ENCODE measurements at places on chromosomes 2 and 18.

- no peaks in the 10 kb centered on the region for H3K4me1 ChIP-seq
- no peak overlapping the region for H3K4me3 ChIP-seq
- no peak for ATAC-seq
- H3K27ac ChIP-seq = no peak overlapping the region
Measured at GRCh38 chr2:119005051-119005450, 63.1 kb downstream of the MARCO start.

DNA sequence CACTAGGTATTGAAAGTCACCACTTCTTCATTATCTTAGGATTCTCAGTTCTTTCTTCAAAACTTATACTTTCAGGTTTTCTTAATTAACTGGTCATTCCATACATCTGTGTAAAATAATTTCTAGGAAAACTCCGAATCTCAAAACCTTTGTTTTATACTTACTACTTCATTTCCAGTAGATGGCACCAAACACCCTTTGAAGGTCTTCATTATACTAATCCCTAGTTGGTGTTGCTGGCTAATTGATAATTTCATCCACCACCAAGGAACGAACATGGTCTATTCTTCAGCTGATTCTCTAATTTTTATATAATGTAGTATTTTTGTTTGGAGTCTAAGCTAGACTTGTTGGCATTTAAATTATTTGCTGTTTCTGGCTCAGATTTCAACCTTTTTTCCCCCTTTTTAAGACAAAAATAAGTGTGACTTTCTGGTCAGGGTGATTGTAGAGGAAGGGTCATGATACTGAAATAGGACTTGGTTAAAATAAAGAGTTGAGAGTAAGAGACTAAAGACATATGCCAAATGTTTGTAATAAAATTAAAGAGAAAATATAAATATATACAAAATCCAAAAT is 2.8 kb upstream of the MXD1 start:
- peak overlapping the region; percentile 42 for H3K27ac ChIP-seq
- peaks cover 70% of the 10 kb centered on the region for H3K36me3 ChIP-seq
- H3K27me3 ChIP-seq = no peaks in the 10 kb centered on the region
- peaks cover 8% of the 10 kb centered on the region for H3K4me1 ChIP-seq
- H3K4me3 ChIP-seq = no peak overlapping the region
- no peak for ATAC-seq

- peak overlapping the region; percentile 96 for H3K27ac ChIP-seq
- peaks cover 3% of the 10 kb centered on the region for H3K27me3 ChIP-seq
- no peaks in the 10 kb centered on the region for H3K36me3 ChIP-seq
- peak overlapping the region; percentile 96 for H3K4me3 ChIP-seq
- H3K4me1 ChIP-seq = peaks cover 29% of the 10 kb centered on the region
- ATAC-seq = peak; percentile 57
Measured at GRCh38 chr2:15561574-15562344, 625 bp upstream of the NBAS start.

GRCh38 chr2:10202131-10202665 is 79.7 kb downstream of the RRM2 start:
- H3K4me1 ChIP-seq = no peaks in the 10 kb centered on the region
- no peak overlapping the region for H3K27ac ChIP-seq
- no peaks in the 10 kb centered on the region for H3K27me3 ChIP-seq
- ATAC-seq = no peak

DNA sequence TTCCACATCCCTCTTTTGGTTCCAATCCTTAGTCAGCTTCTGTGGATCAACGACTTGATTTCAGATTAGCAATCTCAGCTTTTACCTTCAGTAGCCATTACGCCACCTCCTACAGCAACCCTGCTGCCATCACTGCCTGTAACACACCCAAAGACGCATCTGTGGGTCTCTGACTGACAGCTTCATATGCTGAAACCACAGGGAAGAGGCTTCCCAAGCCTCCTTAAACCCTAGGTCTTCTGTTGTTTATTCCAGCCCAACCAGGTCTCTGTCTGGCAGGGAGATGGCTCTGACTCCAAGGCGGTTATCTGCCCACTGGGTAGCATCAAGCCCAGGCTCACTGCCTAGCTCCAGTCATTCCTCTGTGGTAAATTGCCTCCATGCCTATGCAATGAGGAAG is 28.6 kb upstream of the TRIB2 start:
- ATAC-seq = no peak
- H3K27ac ChIP-seq = no peak overlapping the region
- H3K27me3 ChIP-seq = no peaks in the 10 kb centered on the region
- H3K36me3 ChIP-seq = no peaks in the 10 kb centered on the region

DNA sequence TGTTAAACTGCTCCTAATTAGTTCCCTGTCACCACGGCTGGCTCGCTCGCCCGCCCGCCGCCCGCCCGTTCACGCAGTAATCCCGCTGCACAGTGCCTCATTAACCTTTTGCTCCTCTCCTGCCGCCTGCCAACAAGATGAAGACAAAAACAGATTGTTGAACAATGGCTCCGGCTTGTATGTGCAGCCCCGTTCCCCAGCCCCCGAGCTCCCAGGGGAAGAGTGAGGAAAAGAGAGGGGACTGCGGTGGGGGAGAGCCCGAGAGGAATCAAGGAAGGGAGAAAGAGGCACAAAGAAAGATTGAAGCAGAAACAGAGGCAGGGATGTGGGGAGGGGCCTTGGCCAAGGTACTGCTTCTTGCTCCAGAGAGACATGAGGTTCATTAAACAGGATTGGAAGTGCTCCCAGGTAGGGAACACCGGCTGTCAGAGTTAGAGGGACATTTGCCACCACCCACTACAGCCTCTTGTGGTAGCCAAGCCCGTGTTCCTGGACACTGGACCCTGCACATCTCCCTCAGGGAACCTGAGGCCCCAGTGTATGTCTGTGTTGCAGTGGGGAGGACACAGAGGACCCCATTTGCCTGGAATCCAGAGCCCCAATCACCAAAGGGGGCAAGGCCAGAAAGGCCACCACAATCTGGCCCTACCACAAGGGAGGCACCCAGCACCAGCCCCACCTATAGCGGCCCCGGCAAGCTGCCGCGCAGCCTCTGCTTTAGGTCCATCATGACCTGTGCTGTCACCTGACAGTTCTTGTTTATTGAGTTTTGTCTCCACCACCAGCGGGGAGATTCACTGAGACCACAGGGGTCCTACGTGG is 38.1 kb downstream of the EMX1 start:
- H3K4me1 ChIP-seq = peaks cover 22% of the 10 kb centered on the region
- no peaks in the 10 kb centered on the region for H3K36me3 ChIP-seq

DNA sequence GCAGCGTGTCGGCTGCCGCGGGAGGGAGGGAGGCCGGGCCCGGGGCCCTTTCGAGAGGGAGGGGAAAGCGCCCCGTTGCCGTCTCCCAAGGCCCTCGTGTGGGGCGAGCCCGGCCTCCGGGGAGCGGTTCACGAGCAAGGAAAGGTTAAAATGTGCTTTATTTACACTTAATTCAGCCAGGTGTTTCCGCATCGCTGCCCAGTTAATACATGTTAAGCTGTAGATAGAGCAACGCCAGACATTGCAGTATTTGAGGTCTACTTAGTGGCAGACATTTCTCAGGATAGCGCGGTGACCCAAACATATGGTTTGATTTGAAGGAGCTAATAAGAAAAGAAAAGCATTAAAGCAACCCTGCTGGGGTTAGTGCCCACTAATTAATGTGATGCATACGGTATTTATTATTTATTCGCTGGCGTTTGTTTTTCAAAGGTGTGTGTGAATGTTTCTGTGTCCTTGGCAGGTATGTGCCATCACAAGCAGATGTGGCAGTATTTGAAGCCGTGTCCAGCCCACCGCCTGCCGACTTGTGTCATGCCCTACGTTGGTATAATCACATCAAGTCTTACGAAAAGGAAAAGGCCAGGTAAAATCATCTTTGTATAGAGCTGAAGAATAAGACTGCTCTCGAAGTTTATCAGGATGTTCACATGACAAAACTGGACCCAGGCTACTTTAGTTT is 571 bp downstream of the EEF1B2 start:
- peaks cover 67% of the 10 kb centered on the region for H3K36me3 ChIP-seq
- H3K27ac ChIP-seq = peak overlapping the region; percentile 98
- ATAC-seq = no peak
- H3K4me1 ChIP-seq = peaks cover 36% of the 10 kb centered on the region
- no peaks in the 10 kb centered on the region for H3K27me3 ChIP-seq
- peak overlapping the region; percentile 95 for H3K4me3 ChIP-seq

DNA sequence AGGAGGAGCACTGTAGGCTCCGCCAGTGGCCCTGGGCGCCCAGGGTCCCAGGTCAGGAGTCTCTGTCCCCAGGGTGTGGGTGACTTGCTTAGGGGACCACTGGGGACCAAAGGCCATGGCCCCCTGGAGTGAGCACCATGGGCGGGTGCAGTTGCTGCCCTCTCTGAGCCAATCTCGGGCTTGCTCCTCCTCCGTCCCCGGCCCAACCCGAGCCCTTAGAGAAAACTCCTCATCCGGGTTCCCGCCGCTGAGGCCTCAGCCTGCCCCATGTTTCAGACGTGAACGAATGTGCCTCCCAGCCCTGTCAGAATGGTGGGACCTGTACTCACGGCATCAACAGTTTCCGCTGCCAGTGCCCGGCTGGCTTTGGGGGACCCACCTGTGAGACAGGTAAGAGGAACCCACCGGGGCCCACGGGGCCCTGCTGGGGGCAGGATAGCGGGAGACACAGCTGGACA is 38.6 kb downstream of the SNED1 start:
- no peaks in the 10 kb centered on the region for H3K36me3 ChIP-seq
- peaks cover 5% of the 10 kb centered on the region for H3K4me1 ChIP-seq
- H3K27ac ChIP-seq = peak overlapping the region; percentile 28

- H3K36me3 ChIP-seq = no peaks in the 10 kb centered on the region
- ATAC-seq = no peak
- H3K27me3 ChIP-seq = no peaks in the 10 kb centered on the region
- no peak overlapping the region for H3K4me3 ChIP-seq
- no peaks in the 10 kb centered on the region for H3K4me1 ChIP-seq
- no peak overlapping the region for H3K27ac ChIP-seq
Measured at GRCh38 chr2:42937171-42937875, 144.9 kb upstream of the HAAO start.

GRCh38 chr2:74815941-74816340 is 18.0 kb upstream of the HK2 start:
- no peak overlapping the region for H3K27ac ChIP-seq
- peaks cover 18% of the 10 kb centered on the region for H3K27me3 ChIP-seq
- no peak for ATAC-seq
- peaks cover 4% of the 10 kb centered on the region for H3K4me1 ChIP-seq
- no peaks in the 10 kb centered on the region for H3K36me3 ChIP-seq

DNA sequence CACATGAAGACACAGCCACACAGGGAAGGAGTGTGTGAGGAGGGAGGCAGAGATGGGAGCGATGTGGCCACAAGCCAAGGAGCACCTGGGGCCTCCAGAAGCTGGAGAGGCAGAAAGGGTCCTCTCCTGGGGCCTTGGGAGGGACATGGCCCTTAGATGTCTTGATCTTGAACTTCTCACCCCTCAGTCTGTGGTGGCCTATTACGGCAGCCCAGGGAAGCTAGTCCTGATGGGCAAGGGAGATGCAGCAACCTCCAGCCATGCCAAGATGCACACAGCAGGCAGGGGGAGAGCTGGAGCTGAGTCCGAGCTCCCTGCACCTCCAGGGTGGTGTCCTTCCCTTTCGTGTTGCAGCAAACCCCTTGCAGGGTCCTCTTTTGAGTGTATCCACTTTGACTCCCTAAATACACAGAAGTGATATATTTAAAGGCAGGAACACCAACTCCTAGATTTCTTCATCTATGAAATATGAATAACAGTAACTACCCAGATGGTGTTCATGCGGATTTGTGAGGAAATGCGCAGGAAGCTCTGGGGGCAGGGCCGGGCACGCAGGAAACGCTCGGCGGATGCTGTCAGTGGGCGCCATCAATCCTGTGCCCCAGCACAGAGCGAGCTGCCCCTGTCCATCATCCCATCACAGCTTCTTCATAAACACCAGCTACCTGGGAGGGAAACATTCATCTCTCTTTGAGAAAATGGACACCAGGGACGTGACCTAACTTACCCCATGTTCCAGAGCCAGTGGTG is 230.4 kb upstream of the MYT1L start:
- H3K27ac ChIP-seq = no peak overlapping the region
- no peaks in the 10 kb centered on the region for H3K27me3 ChIP-seq
- no peak overlapping the region for H3K4me3 ChIP-seq
- no peak for ATAC-seq

GRCh38 chr18:56096861-56097260 is 508.9 kb upstream of the TCF4 start:
- H3K36me3 ChIP-seq = no peaks in the 10 kb centered on the region
- H3K27me3 ChIP-seq = no peaks in the 10 kb centered on the region
- H3K4me1 ChIP-seq = no peaks in the 10 kb centered on the region

DNA sequence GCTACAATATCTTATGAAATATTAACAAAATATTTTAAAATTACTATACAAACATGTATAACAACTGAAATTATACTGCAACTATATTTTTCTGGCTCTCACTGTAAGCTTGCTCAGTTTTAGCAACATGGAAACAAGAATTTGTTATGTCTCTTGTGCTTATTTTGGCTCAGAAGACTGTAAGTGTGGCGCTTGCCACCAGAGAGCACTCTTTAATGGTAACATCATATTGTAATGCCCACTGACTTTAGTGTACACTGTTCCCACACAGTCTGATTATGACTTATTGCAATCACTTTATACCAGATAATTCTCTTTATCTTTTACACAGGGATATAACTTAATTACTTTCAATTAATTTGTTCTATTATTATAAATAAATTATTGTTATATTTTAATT is 1500.6 kb upstream of the TMEFF2 start:
- H3K27me3 ChIP-seq = no peaks in the 10 kb centered on the region
- H3K4me3 ChIP-seq = no peak overlapping the region
- H3K27ac ChIP-seq = no peak overlapping the region

DNA sequence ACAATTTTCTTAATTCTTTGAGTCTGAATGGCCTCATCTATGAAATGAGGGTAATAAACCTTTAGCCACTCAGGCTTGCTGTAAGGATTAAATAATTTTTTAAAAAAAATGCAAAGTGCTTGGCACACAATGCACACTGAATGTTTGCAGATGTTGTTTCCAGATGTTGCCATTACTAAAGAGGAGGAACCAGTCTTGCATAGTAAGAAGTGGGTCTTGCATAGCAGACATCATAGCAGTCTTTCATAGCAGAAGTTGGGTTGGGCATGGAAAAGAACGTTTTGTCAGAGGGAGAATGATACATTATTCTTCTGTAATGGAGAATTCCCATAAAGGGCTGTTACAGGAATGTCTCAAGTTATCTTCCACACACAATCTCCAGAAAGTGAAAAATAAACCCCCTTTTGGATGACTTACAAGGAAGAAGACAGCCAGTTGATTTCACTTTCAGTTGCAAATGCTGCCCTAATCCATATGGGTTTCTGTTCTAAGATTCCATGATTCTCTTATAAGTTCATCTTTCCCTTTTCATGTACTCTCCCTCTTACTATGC is 327.7 kb downstream of the SUCLG1 start:
- H3K4me3 ChIP-seq = no peak overlapping the region
- ATAC-seq = no peak
- no peaks in the 10 kb centered on the region for H3K4me1 ChIP-seq
- peaks cover 4% of the 10 kb centered on the region for H3K27me3 ChIP-seq

GRCh38 chr2:172052000-172052983 is 33.0 kb upstream of the DLX1 start:
- no peaks in the 10 kb centered on the region for H3K36me3 ChIP-seq
- H3K4me1 ChIP-seq = no peaks in the 10 kb centered on the region
- ATAC-seq = no peak
- no peak overlapping the region for H3K27ac ChIP-seq

Measured in activated T-helper 17 cell treated with anti-CD3 and anti-CD28 coated beads, Interleukin-2, amount 50 U/mL, for 72 hours (primary cell).